Stimulated activated CD4-positive, alpha-beta T cell treated with anti-CD3 and anti-CD28 coated beads, Interleukin-4, amount 100 ng/mL, for 48 hours (primary cell): ENCODE measurements at places on chromosomes 2 and 18.

DNA sequence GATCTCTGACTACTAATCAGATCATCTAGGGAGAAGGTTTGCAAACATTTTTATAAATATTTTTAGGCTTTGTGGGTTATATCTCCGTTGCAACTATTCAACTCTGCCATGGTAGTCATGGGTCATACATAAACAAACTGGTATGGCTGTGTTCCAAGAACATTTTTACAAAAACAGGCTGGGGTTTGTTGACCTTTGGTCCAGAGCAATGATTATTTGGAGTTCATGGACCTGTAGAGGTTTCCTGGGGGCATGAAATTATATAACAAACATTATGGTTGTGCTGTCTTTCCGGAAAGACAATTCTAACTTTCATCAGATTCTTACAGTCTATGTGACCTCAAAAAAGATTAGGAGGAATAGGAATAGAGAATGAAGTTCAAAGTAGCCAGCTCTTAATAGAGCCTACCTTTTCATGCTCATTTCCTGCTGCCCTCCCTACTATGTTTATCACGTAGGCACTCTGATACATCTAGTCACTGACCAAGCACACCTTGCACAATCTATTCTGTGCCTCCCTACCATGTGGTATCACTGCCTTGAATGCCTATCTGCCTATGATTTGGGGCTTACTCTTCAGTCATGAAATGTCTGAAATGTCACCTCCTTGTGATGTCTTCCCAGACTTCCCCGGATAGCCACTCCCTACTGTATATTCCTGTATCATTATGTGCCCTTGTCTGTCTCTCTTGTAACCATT lies 102.4 kb upstream of the SCN1A start:
- no peak for DNase-seq

DNA sequence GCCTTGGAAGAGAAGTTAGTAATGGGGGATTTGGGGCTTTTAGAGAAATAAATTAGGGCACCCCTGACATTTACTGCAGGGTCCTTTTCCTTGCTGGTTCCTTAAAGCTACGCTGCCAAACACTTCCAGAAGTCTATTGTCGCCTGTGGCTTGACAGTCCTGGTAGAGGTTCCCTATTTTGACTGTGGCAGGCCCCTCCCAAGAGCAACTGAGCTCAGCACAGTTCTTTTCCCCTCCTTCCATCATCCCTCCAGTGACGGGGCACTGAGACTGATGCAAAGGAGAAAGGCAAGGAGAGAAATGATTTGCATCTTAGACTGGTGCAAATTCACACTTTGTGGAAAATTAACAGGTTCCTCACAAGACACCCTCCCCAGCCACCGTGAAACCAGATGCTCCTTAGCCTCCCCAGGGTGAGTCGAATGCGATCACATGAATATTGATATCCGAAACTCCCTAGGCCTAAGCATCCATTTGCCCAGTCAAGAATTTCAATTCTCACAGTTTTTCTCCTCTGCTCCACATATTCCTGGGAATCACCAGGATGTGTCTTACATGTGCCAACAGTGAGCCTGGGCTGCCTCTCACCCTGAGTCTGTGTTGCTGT lies 45.4 kb downstream of the RABL2A start:
- DNase-seq: no peak

- DNase-seq: no peak
These were observed 38.3 kb downstream of the DHRS9 start for GRCh38 chr2:169107645-169108044.

DNA sequence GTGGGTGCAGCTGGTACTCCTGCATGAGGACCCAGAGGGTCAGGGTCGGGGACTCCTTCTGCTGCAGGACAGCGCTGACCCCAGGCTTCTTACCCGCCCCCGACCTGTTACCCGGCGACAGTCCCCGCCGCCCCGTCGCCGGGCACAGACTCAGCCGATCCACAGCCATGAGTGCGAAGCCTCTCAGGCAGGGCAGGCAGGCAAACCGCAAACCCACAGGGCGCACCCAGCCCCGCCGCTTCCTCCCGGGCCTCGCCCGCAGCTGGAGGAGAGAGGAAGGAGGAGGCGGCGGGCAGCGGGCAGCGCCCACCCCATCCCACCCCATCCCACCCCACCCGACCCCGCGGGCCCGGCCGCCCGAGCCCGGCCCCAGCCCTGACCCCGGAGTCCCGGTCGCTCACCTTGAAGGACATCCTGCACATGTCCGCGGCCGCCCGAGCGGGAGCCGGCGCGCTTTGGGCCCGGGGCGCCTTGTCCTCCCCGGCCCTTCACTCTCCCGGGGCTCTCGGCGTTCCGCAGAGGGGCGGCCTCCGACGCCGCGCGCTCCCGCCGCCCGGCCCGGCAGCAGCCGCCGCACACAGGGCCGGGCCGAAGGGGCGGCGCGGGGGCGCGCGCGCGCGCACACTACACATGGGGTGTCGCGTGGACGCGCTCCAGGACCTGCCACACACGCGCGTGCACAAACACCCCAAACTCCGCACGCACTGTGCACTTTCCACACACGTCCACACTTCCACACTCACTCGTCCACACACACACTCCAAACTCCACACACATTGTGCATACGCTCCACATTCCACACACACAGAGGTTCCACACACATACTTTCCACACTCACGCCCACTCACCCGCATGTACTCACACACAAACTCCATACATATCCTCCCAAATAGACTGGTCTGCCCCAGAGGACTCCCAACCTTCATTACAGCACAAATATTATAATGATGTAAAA lies at the start of gene ANKRD29:
Gene ANKRD29, minus strand, starts transcription at position 603 of the 955 bp plus-strand sequence. Its CDS starts 181 bp downstream, at position 422.
- peak; percentile 28 for DNase-seq
